ENCODE measurements at places on chromosomes 5 and 9.
A peak's percentile ranks its signal among the peaks of the same experiment; 100 is the strongest.

DNA sequence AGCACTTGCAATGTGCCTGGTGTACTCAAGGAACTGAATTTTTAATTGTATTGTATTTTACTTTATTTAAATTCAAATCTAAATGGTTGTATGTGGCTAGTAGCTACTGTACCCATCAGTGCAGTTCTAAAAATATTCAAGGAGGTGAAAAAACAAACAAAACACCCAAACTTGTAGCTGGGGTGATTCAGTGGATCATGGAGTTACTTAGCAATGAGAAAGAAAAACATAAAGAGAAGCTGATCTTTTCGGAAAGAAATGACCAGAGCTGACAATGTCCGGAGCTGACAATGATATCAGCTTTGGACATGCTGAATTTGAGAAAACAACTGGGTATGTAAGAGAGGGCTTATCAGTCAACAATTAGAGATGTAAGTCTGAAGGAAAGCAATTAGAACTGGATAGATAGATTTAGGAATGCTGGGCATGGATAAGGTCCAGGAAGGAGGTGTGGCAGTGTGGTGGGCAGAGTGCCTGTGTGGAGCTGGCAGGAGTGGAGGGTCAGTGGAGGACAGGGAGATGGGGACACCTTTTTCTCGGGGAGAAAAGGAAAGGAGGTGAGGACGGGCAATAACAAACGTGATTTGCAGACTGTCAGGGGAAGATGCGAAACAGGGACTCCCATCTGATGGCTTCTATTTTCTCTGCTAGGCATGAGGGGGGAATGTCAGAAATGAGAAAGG, 113.2 kb downstream of the DCP2 start:
- no peak for DNase-seq

DNA sequence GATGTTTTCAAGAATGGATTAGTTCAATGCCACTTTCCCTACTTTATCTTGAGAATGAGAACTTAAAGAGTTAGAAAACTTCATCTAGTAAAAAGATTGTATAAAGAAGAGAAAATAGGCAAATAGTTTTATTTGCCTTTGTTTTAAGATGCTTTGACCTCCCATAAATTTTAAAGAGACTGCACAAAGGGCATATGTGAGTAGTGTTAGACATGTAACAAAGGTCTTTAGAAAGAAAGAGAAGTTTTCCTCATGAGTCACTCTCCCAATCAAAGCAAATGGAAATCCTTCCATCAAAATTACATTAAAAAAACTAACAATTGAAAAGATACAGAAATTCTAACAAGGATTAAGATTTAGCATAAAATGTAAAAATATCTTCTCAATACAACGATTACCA, 381.8 kb upstream of the KIF2A start:
- DNase-seq, result no peak

- peak; percentile 50 for DNase-seq
Observed at GRCh38 chr9:79572608-79573411, 1.0 kb downstream of the TLE4 start.

- DNase-seq, result no peak
Observed at GRCh38 chr9:134408939-134409737, 82.9 kb downstream of the RXRA start.

DNA sequence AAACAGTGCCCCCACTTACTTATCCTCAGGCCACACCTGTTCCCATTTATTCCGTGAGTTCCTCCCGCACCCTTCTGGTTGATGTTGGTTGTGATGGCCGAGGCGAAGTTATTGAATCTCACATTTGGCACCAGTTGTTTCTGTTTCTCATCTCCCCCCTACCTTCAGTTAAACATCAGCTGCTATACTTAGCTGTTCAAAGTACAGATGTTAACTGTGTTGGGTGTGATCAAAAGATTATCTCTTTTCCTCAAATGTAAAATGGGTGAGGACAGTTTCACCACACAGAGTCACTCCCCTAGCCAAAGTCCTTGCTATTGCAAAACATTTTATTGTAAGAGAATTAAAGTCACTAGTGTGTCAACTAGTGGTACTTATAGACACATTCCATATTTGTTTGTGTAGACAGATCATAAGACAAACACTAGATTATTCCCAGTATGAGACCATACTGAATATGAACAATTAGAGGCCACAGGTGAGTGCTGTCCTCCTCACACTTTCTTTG, 43.2 kb upstream of the PRSS3 start:
- DNase-seq, result no peak

GRCh38 chr5:152686931-152687330, 281.9 kb upstream of the NMUR2 start:
- DNase-seq, result no peak

DNA sequence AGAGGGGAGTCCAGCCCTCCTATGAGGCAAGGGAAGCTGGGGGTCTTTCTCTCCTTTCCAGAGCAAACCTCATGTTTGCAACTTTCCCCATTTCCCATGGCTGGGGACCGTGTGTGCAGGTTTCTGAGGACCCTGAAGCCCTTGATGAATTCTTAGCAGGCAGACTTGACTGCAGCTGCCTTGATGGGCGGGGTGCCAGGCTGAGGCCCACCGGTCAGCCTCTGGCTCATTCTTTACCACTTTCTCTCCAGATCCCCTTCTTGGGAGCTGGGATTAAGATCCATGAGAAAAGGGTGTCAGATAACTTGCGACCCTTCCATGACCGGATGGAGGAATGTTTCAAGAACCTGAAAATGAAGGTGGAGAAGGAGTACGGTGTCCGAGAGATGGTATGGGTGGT, 30.0 kb upstream of the FOXI1 start:
- DNase-seq, result no peak

DNA sequence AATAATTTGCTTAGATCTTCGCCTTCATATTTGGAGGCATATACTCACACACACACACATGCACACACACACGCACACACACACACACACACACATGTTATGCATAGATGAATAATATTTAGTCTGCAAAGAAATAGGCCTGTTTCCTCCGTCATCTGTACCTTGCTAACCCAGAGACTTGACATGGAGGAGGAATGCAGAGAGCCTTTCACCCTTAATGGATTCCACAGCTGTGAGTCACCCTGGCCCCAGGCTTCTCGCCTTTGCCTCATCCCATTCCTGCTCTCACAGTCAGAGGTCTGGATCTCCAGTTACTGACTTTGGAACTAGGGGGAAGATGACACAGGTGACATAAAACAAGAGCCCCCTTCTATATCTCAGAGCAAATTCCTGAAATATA, 29.7 kb downstream of the ZNF462 start:
- no peak for DNase-seq

- DNase-seq, result no peak
Observed at GRCh38 chr5:143573568-143574170, 170.2 kb upstream of the NR3C1 start.

- DNase-seq, result no peak
Observed at GRCh38 chr9:134233022-134233421, 68.7 kb upstream of the RNU6ATAC start.

GRCh38 chr5:54769072-54769471, 216.3 kb downstream of the ESM1 start:
- DNase-seq, result no peak

GRCh38 chr5:90613918-90614504, 55.4 kb downstream of the ADGRV1 start:
- no peak for DNase-seq

GRCh38 chr5:128673000-128673399, 135.0 kb upstream of the FBN2 start:
- DNase-seq, result no peak

DNA sequence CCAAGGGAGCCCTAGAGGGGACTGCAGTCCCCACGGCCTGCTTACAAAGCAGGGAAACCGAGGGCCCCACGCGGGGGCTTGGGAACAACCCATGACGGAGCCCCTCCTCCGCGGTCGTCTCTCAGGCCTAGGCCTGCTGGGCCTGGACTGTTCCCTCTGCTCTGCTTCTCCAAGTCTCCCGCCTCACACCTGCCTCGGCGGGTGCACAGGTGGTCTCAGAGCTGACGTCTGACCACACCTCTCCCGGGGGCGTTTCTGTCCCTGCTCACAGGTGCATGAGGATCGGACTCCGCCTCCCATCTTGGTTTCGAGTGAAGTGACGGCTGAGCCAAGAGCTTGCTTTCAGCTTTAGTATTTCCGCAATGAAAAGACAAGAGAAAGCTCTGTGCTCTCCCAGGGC, 72.1 kb downstream of the MRPL36 start:
- DNase-seq, result no peak

DNA sequence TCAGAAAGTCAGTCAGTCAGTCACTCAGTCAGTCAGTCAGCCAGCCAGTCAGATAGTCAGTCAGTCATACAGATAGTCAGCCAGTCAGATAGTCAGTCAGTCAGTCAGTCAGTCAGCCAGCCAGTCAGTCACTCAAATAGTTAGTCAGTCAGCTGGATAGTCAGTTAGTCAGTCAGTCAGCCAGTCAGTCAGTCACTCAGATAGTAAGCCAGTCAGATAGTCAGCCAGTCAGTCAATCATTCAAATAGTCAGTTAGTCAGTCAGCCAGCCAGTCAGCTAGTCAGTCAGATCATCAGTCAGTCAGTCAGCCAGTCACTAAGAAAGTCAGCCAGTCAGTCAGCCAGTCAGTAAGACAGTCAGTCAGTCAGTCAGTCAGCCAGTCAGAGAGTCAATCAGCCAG, 477.1 kb downstream of the AGTPBP1 start:
- DNase-seq, result no peak

- no peak for DNase-seq
Observed at GRCh38 chr9:84285381-84285780, 55.2 kb downstream of the SLC28A3 start.

GRCh38 chr5:147512659-147513379, 3.0 kb upstream of the DPYSL3 start:
- no peak for DNase-seq

DNA sequence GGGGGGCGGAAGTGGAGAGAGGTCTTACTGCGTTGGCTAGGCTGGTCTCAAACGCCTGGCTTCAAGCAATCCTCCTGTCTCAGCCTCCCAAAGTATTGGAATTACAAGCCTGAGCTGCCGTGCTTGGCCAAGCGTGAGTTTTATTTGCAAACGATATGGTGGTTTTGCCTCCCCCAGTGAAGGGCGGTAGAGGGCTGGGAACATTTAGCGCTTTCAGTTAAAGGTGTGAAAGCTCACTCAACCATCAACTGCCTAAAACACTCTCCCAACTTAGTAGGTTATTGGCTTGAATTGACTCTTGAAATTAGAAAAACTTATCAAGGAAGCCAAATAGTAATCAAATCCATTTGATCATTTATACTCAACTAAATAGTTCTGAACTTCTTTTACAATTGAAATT, 156.3 kb downstream of the ESM1 start:
- DNase-seq, result no peak

DNA sequence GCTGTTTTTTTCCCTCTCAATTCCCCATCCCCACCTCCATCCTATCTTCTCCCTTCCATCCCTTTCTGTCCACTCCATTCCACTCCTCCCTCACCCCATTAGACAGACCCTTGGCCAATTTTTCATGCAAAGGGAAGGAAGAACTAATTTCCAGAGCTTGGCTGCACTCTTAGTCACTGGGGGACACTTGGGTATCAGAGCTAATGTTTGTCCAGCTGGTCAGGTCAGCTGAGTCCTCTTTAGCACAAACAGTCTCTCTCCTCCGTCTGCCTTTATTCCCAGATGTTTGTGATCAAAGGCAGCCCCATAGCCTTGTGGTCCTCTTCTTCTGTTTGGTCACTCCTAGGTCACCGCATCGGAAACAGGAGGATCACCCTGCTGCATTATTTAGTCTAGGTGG, 148.5 kb downstream of the NMUR2 start:
- no peak for DNase-seq

DNA sequence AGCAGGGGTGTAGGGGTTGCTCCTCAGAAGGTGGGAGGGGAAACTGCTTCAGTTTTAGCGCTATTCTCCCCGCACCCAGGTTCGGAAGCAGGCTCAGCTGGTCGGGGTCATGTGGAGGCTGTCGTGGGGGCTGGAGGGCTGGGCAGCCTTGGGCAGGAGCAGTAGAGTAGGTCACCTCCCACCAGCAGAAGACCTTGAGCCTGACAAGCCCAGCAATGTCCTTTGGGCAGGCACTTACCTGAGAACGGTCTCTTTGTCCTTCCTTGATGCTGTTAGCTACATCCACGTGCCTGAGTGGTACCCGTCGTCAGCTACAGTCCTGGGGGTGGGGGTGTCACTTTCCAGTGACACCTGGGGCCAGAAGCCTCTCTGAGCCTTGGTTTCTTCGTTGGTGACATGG, 20.3 kb downstream of the ENHO start:
- DNase-seq, result no peak
